Stomach (tissue), 19 donors: ENCODE measurements at places on chromosomes 12 and 14. TPM values are rescaled to one million over a fixed set of nuclear protein-coding genes. Genes with fewer than 3 reads are reported as not detected.

POTEM gene
- not detected for polyA plus RNA-seq

SSTR1 gene
- 1.1 TPM for polyA plus RNA-seq

DPY19L2 gene
- 0.75 TPM for polyA plus RNA-seq

BRMS1L gene
- polyA plus RNA-seq: 7.0 TPM

RD3L gene
- not detected for polyA plus RNA-seq

PLEKHG7 gene
- 0.58 TPM for polyA plus RNA-seq

PPM1H gene
- polyA plus RNA-seq: 2.8 TPM

RNASE2 gene
- 1.3 TPM for polyA plus RNA-seq

HCAR1 gene
- 1.2 TPM for polyA plus RNA-seq

MYL6B gene
- polyA plus RNA-seq: 60.2 TPM

HRK gene
- polyA plus RNA-seq: 0.06 TPM

MYO1H gene
- 0.08 TPM for polyA plus RNA-seq

B4GALNT1 gene
- polyA plus RNA-seq: 0.75 TPM

RTL1 gene
- polyA plus RNA-seq: not detected

ARHGAP9 gene
- polyA plus RNA-seq: 11.1 TPM

MYH6 gene
- 1.4 TPM for polyA plus RNA-seq

ART4 gene
- polyA plus RNA-seq: not detected

TEX22 gene
- not detected for polyA plus RNA-seq

IFI27L2 gene
- polyA plus RNA-seq: 103 TPM

NID2 gene
- 2.3 TPM for polyA plus RNA-seq

DPF3 gene
- polyA plus RNA-seq: 3.2 TPM

EXOC3L4 gene
- polyA plus RNA-seq: 21.6 TPM

TCTN2 gene
- polyA plus RNA-seq: 2.1 TPM

AQP6 gene
- polyA plus RNA-seq: not detected

KERA gene
- not detected for polyA plus RNA-seq

KSR2 gene
- 0.03 TPM for polyA plus RNA-seq

ZBTB42 gene
- polyA plus RNA-seq: 7.9 TPM

NKX2-8 gene
- 1.4 TPM for polyA plus RNA-seq

GZMH gene
- 1.8 TPM for polyA plus RNA-seq

OVCH1 gene
- not detected for polyA plus RNA-seq

KLHL28 gene
- polyA plus RNA-seq: 1.5 TPM

SPX gene
- 0.28 TPM for polyA plus RNA-seq

LRIG3 gene
- 12.4 TPM for polyA plus RNA-seq

AJUBA gene
- polyA plus RNA-seq: 1.5 TPM

P2RX2 gene
- polyA plus RNA-seq: not detected

TTLL5 gene
- 11.3 TPM for polyA plus RNA-seq

CD163 gene
- 32.5 TPM for polyA plus RNA-seq

ACTR10 gene
- 68.1 TPM for polyA plus RNA-seq

WIF1 gene
- not detected for polyA plus RNA-seq

MYF5 gene
- polyA plus RNA-seq: not detected

NPFF gene
- polyA plus RNA-seq: not detected

KRT6C gene
- polyA plus RNA-seq: 12.4 TPM

RASSF8 gene
- 4.1 TPM for polyA plus RNA-seq
